NCI-H1105 treated with DMSO at 0.1 percent for 48 hours (cell line): ENCODE measurements at places on chromosomes 2 and 18.

- DNase-seq = no peak
These were observed 92.4 kb downstream of the KLHL29 start for GRCh38 chr2:23477392-23477791.

GRCh38 chr2:205047273-205047839 is 502.1 kb downstream of the PARD3B start:
- no peak for DNase-seq

DNA sequence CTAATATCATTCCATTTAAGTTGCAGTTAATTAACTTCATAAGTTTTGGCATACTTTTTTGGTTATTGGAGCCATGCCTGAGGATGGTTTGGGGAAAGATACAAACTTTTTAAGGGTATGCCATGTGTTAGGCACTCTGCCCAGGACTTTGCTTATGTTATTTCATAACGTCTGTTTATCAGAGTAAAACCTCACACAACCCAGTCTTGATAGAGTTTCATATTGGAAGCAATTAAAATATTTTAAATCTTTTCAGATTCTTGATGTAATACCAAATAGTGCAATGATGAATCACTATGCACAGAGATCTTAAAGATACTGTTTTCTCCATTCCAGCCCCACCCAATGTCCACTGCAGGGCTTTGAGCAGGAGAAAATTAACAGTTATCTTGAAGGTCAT is 529.1 kb upstream of the HNMT start:
- no peak for DNase-seq

DNA sequence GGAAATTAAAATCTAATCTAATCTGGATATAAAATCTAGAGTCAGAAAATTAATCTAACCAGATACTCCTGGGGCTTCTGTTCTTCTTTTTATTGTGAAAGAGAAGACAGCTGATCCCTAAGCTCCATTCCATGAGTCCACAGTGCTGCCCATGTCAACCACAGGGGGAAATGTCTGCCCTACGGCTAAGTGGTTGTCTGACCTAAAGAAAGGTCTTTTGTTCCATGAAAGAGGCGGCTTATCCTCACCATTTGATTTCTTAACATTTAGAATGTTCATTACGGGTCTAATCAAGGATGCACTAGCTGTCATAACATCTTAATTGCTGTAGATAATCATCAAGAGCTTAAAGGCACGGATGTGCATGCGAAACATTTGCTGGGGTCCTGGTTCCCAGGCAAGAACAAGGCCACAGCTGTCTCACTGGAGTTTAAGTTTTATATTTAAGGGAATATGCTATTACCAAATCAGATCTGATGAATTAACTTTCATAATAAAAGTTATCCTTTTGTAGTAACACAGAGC is 162.6 kb downstream of the PAX3 start:
- no peak for DNase-seq

DNA sequence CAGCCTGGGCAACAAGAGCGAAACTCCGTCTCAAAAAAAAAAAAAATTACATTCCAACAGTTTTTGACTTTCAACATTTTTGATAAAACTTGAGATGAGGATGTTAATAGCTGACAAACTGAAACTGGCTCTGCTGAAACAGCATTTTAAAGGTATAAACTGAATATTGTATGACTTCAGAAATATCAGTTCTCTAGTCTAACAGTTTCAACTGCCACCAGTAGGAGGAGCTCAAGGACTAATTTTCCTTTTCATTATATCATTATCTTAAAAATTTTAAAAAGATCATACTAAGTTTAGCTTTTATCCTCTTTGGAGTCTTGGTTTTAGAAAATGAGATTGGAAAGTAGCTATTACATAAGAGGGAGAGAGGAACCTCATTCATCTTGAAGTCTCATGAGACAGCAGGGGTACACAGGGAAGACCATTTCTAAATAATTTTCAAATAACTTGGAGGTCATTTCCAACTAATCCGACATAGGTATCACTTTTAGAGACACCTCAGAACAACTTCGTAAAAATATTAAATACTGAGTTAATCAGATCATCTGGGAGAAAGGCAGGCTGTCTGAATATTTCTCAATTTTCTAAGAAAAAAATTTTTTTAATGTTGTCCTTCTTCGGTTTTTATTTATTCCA is 37.6 kb upstream of the MCM6 start:
- peak; percentile 42 for DNase-seq

- DNase-seq = no peak
These were observed 17.8 kb downstream of the EML6 start for GRCh38 chr2:54741250-54741649.

DNA sequence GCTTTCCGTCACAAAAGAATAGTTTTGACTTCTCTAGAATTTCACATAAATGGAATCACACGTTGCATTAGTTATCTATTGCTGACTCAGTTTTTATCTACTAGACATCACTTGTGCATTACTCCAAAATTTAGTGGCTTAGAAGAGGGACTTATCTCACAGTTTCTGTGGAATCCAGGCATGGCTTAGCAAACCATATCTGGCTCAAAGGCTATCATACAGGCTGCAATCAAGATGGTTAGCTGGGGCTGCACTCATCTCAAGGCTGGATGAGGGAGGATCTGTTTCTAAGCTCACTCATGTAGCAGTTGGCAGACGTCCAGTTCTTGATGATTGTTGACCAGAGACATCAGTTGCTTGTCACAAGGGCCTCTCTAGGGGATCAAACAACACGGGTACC is 6.6 kb upstream of the DSC3 start:
- DNase-seq = peak; percentile 81

- no peak for DNase-seq
These were observed 133.0 kb upstream of the EML6 start for GRCh38 chr2:54590216-54591120.

- DNase-seq = no peak
These were observed 26.6 kb upstream of the PAIP2B start for GRCh38 chr2:71253476-71253875.

GRCh38 chr2:121999264-121999663 is 243.8 kb downstream of the TSN start:
- peak; percentile 21 for DNase-seq

GRCh38 chr18:8627107-8627472 is 17.9 kb downstream of the RAB12 start:
- no peak for DNase-seq
